Stimulated activated memory B cell treated with anti-CD40 and anti-IgM and Interleukin-4, amounts not matched to agents 10 μg/mL and 1 μg/mL and 100 μg/mL, for 72 hours (primary cell): ENCODE measurements at places on chromosomes 4 and X.

- ATAC-seq: no peak
Observed at GRCh38 chr4:30610361-30610760, 109.8 kb upstream of the PCDH7 start.

- ATAC-seq: no peak
Observed at GRCh38 chr4:86613734-86614133, 19.6 kb downstream of the PTPN13 start.

GRCh38 chr4:181376058-181376457 is 867.1 kb upstream of the TENM3 start:
- ATAC-seq: no peak

GRCh38 chr4:17773135-17773698 is 8.2 kb downstream of the FAM184B start:
- no peak for ATAC-seq

DNA sequence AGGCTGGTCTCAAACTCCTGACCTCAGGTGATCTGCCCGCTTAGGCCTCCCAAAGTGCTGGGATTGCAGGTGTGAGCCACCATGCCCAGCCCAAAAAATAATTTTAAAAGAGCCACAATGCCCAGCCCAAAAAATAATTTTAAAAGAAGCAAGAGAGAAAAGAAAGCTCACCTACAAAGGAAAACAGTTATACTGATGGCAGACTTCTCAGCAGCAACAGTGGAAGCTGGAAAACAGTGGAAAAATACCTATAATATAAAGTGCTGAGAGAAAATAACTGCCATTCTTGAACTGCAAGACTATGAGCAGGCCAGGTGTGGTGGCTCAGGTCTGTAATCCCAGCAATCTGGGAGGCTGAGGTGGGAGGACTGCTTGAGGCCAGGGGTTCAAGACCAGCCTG is 13.3 kb upstream of the HMGB2 start:
- ATAC-seq: no peak

DNA sequence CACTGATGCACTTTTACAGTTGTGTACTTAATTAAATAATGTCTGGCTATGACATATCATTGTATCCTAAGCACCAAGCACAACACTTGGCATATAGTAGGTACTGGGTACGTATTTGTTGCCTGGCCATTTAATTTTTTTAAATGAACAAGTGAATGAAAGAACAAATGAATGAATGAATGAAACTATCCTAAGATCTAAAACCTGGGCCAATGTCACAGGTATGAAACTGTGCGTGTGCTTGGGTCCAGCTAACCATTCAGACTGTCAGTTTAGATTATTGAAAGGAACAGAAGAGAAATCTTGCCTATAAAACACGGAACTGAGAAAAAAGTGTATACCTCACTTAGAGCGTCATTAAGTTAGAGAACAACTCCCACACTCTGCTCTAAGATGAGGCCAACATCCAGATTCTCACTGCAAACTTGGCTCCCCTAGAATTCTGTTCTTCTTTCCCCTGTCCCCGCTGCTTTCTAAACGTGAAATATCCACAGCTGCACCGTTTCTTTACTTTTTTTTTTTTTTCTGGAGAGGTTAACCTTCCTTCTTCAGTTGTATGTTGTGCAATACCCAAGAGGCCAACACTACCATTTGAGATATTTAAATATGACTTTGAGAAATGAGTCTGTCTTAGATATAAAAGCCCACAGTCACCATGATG is 17.3 kb upstream of the SEL1L3 start:
- peak; percentile 80 for ATAC-seq

DNA sequence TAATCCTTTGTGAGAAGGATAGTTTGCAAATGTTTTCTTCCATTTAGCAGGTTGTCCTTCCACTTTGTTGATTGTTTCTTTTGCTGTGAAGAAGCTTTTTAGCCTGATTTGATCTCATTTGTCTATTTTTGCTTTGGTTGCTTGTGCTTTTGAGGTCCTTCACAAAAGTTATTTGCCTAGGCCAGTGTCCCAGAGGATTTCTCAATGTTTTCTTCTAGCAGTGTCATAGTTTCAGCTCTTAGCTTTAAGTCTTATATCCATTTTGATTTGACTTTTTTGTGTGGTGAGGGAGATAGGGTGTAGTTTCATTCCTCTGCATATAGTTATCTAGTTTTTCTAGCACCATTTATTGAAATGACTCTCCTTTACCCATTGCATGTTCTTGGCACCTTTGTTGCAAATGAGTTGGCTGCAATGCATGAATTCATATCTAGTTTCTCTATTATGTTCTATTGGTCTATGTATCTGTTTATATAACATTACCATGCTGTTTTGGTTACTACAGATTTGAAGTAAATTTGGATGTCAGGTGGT is 41.8 kb upstream of the ANTXR2 start:
- no peak for ATAC-seq

GRCh38 chrX:153471663-153472280 is 1.4 kb upstream of the HAUS7 start:
- ATAC-seq: no peak

- no peak for ATAC-seq
Observed at GRCh38 chr4:180940680-180941079, 1302.5 kb upstream of the TENM3 start.

GRCh38 chrX:15930585-15930984 is 76.0 kb upstream of the AP1S2 start:
- no peak for ATAC-seq

DNA sequence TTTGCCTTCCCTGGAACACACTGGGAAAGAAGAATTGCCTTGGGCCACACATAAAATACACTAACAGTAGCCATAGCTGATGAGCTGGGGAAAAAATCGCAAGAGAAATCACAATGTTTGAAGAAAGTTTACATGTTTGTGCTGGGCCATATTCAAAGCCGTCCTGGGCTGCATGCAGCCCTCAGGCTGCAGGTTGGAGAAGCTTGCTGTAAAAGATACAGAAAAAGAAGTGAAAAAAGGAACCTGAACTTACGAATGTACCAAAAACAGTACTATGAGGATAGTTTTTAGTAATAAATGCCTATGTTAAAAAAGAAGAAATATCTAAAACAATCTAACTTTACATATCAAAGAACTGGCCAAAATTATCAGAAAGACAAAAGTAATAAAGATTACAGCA is 82.1 kb downstream of the UGT2B28 start:
- ATAC-seq: no peak

GRCh38 chrX:23953908-23954269 is 46.1 kb downstream of the CXorf58 start:
- no peak for ATAC-seq

- no peak for ATAC-seq
Observed at GRCh38 chrX:154374313-154375155, at the start of gene FLNA. FLNA (minus strand) TSS chrX:154374634; CDS start chrX:154371245, 3,389 bp downstream.

DNA sequence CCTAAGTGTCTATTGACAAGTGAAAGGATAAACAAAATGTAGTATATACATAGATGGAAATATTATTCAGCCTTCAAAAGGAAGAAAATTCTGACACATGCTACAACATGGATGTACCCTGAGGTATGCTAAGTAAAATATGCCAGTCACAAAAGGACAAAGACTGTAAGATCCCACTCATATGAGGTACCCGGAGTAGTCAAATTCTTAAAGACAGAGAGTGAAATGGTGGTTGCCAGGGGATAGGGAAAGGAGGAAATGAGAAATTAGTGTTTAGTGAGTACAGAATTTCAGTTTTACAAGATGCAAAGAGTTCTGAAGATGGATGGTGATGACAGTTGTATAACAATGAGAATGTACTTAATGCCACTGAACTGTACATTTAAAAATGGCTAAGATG is 102.3 kb upstream of the NAP1L5 start:
- peak; percentile 61 for ATAC-seq

DNA sequence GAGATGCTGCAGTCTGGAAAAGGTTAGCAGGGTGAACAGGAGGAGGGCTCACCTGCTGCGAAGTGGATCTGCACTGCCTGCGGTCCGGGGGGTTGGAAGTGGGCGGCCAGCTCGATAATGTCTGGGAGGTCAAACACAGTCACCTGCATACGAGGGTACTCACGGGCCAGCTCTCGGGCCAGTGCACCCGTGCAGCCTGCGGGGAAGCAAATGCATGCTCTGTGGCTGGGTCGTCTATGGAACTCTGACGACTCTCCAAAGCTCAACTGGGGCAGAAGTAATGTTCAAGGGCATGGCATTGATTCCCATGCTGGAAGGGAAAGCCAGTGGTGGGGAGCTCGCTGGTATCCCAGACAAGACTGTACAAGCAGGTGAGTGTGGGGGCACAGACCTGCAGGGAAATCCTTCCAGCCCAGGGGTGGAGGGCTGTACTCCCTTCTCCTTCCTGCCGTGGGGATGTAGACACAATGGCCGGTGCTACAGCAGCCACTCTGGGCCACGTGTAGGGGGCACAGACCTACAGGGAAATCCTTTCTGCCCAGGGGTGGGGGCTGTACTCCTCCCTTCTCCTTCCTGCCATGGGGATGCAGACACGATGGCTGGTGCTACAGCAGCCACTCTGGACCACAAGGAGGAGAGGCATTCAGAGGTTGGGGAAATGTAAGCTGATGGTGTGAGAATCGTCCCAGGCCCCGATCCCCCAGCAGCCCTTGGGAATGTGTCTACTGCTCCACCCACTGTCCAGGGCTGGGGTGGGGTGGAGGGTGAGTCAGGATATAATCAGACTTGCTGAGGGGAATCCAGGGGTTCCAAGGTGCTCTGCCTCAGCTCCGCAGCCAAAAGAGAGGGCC is 26.2 kb upstream of the SLC25A6 start:
- ATAC-seq: no peak

DNA sequence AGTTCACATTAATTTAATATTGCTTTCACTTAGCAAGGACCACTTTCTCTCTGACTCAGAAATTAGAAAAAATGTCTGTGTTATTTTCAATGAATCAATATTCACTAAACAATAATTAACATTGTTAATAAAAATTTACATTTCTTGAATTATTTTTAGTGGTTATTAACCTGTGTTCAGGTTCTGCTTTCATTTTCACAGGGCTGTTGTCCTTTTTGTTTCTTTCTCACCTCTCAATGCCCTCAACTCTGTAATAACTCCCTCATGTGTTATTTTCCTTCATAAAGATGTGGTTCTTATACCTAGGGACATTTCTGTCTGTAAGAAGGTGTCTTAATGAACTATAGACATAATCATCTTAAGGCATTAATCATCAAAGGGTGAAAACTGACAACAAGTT is 43.1 kb upstream of the PRR27 start:
- ATAC-seq: no peak

DNA sequence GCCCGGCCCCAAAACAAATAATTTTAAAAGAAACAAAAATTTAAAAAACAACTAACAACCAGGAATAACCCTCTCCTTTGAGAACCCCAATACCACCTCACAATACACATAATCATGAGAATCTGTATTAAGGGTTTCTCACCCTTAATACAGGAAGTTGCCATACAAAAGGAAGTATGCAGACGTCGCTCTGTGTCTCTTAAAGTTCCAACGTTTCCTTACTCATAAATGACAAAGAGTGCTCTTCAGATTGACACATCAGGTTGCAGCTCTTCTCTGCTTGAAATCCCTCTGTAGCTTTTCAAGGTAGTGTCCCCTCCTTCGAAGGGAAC is 73.9 kb upstream of the IRF2 start:
- no peak for ATAC-seq

DNA sequence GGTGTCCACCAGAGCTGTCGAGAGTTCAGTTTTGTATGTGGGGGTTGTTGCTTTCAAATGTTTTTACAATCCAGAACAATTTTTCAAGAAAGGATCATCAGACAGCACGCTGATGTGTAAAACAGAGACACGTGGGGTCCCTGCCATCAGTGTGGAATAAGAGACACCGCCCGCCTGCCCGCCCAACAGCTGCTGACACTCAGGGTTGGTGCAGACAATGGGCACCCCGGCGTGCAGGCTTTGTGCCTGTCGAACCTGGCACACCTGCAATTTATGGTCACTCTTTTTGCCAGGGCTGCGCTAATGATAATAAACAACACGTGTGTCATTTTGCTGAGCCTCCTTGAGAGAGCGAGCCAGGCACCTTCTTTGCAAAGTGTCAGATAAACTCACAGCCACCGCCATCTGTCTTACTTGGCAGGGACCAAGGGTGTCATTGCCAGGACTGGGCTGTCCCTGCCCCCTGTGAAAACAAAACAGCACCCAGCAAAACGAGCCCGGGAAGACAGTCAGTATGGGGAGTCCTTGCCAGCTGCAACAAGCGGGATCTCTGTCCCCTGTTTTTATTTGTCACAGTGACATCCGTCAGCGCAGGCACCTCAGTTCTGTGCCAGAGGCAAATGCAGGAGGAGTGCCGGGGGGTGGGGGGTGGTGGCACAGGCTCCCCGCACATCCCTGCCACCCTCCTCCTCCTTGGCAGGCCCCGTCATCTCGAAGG is 69.1 kb downstream of the PSAPL1 start:
- no peak for ATAC-seq

DNA sequence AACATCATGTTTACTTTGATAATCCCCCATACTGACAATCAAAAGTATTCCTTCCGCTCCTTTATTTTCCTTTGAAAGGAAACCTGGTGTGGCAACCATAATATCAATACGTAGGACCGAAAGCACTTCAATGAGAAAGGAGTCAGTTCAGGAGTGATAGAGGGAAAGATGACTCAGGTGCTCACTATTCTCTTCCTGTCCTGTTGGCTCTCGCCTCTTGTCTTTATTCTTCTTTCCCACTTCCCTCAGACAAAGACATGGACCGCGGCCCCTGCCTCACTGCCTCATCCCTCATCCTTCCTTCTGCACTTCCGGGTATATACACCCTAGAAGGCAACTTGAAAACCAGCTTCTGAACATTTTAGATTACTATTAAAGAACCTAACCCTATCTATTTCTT is 49.8 kb upstream of the TNIP3 start:
- no peak for ATAC-seq

- no peak for ATAC-seq
Observed at GRCh38 chrX:38052096-38052495, 45.7 kb downstream of the SYTL5 start.

DNA sequence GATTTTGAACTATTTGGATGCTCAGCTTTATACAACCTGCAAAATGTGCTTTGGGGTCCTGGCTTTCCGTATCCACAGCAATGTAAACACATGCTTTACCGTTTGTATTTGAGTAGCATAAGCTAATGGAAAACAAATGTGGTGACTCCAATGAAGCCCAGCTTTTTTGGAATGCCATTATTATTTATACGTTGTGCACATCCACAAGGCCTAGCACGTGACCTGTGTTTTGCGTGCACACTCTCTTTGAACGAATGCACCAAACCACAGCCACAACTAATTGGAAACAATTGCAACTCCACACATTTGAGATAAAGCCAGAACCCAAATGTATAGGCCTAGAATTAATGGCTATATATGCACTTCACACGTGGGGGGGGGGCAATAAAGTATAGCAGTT is 189.5 kb upstream of the GPC4 start:
- ATAC-seq: no peak

DNA sequence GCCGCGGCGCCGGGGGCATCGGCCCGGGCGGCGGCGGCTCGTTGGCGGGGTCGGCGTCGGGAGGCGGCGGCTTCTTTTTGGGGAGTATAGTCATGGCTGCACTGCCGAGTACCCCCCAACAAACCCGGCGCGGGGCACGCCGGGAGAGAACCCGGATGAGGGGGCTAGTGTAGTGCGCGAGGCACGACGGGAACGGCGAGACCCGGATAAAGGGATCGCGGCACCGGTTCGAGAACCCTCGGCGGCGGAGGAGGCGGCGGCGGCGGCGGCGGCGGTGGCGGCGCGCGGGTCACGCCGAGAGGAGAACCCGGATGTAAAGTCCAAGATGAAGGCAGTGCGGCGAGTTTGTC is at the start of gene OTUD5:
Gene OTUD5, minus strand, starts transcription at position 131 of the 350 bp plus-strand sequence. Its CDS starts 37 bp downstream, at position 94.
- ATAC-seq: peak; percentile 75
